T-helper 22 cell (primary cell): ENCODE measurements at places on chromosomes 12 and 14.

- no peak for DNase-seq
These were observed 365.6 kb upstream of the TMPO start for GRCh38 chr12:98149691-98150210.

- no peak for DNase-seq
These were observed 64.2 kb downstream of the CLMN start for GRCh38 chr14:95255487-95255886.

DNA sequence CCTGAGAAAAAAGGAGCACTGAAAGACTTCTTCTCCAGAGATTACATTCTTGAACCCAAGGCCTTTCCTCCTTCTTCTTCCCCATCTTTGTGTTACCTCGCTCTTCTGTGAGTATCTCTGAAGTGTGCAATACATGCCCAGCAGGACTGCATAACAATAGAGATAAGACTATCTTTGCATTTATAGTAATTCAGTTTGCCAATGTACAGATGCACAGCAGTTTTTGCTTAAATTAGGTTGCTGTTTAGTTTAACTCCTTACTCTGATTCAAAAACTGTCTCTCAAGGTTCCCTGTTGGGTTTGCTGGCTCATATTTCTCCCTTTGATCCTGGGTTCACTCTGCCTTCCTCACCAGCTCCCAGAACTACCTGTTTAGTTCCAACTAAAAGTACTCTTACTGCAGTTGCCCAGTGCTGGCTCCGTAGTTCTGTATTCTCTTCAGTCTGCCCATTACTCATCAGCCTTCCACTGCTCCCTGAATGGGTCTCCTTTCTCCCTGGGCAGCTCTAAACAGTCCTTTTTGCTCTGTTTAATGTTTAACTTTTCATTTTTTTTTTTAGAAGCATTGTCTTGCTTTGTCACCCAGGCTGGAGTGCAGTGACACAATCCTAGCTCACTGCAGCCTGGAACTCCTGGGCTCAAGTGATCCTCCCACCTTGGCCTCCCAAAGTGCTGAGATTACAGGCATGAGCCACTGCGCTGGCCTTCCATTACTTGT is 180.6 kb upstream of the CAND1 start:
- no peak for DNase-seq

DNA sequence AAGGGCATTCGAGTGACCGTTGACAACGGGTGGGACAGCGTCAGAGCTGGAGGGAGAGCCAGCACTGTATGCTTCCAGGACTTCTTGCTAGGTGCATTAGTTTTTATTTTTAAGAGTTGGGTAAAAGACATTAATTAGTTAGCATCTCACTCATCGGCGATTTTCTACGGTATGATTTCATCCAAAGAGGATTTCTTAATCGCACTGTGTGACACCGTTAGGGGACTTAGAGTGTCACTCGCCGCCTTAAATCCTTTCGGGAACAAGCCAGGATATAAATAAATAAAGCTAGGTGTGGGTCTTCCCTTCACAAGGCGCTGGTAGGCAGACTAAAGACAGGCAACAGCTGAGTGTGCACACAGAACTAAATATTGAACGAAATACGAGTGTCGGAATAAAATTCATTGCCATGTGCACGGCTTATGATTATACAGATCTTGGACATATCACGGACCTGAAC is 869 bp upstream of the NOVA1 start:
- DNase-seq, result no peak

- DNase-seq, result no peak
These were observed 46.4 kb upstream of the CNOT2 start for GRCh38 chr12:70196811-70197281.

DNA sequence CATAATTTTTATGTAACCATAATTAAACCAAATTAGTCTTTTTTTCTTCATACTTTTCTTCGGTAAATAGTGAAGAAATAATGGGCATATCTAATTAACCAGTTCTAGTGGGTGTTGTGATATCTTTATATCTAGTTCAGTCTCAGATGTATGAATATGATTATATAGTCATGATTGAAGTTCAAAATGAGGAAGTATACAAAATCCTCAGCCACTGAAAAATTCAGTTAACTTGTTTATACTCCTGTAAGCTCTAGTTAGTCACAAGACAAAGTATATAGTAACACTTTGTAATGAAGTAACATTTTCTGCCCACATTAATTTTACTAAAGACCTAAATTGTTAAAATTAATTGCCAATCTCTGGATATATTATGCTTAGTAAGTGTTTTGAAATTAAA is 46.5 kb downstream of the CAND1 start:
- DNase-seq, result no peak

DNA sequence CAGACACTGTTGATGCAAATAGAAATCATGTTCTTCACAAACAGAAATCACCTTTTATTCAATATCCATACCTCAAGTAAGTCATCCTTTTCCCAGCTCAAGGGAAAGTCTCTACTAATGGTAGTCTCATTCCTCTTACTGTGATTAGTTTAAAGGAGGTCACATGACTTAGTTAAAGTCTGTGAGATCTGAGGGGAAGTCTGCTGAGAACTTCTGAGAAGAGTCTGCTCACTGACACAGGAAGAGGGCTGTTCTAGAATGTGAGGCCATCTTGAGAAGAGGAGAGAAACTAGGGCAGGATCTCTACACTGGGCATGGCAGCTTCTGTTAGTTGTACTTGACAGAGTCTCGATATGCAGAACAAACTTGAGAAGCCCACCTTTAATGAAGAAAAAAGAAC is 146.8 kb downstream of the C12orf42 start:
- no peak for DNase-seq

DNA sequence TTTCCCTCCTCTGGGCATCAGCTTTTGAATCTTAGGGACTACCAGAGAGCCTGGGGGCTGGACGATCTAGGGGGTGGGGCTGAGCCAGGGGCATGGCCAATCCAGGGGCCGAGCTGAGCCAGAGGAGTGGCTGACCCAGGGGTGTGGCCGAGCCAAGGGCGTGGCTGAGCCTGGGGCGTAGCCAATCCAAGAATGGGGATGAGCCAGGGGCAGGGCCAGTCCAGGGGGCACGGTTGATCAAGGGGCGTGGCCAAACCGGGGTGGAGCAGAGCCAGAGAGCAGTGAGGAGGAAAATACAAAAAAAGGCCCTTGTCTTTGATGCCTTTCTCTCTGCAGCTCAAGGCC is 219.3 kb upstream of the NOS1 start:
- DNase-seq, result no peak

GRCh38 chr12:109926016-109926415 is 25.9 kb downstream of the TCHP start:
- no peak for DNase-seq

GRCh38 chr12:131895640-131896079 is 1.2 kb downstream of the ULK1 start:
- no peak for DNase-seq

- DNase-seq, result no peak
These were observed 420.7 kb downstream of the DAD1 start for GRCh38 chr14:22168092-22168955.

- DNase-seq, result no peak
These were observed 69.7 kb upstream of the SLC38A2 start for GRCh38 chr12:46442239-46442638.

DNA sequence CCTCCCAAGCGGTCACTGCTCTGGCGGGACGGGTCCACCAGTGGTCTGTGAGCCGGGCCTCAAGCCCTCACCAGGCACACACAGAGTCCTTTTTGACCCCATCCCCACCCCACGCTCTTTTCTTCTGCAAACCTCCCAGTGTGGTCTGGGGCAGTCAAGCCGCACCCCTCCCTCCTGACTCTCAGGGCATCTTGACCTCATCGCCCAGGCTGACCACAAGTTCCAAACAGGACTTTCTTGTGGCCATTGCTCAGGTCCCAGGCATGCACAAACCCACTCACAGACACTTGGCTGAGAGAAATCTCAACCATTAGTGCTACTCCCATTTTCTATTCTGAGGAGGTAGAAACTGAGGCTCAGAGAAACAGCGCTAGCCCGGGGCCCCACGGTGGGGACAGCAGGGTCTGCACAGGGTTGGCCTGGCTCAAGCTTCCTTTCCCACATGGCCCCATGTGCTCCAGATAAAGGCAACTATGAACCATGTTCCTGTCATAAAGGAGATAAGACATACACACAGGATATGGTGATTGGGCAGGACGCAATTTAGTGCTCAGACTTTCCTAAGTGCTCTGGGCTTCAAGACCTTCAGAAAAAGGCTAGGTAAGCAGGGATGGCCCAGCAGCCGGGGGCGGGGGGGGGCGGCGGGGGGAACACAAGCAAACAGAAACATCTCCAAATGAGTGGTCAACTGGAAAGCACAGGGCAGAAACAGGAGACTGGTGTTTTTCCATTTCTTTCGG is 69.6 kb downstream of the ITPK1 start:
- DNase-seq, result no peak

DNA sequence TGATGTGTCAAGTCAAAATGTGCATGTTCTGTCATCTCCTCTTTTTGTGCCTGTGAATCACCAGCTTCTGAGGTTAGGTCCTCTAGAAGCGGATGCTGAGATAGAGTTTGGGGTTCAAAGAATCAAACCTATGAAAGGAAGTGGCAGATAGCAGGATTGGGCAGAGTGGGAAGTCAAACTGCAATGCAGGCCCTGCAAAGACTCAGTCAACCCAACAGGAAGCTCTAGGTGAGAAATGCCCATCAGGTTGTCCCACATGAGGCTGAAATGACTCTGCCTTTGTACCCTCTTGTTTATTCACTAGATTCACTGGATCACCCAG is 4.5 kb upstream of the MIA2 start:
- peak; percentile 23 for DNase-seq

- DNase-seq, result no peak
These were observed 8.6 kb downstream of the GLIPR1 start for GRCh38 chr12:75489187-75489586.

DNA sequence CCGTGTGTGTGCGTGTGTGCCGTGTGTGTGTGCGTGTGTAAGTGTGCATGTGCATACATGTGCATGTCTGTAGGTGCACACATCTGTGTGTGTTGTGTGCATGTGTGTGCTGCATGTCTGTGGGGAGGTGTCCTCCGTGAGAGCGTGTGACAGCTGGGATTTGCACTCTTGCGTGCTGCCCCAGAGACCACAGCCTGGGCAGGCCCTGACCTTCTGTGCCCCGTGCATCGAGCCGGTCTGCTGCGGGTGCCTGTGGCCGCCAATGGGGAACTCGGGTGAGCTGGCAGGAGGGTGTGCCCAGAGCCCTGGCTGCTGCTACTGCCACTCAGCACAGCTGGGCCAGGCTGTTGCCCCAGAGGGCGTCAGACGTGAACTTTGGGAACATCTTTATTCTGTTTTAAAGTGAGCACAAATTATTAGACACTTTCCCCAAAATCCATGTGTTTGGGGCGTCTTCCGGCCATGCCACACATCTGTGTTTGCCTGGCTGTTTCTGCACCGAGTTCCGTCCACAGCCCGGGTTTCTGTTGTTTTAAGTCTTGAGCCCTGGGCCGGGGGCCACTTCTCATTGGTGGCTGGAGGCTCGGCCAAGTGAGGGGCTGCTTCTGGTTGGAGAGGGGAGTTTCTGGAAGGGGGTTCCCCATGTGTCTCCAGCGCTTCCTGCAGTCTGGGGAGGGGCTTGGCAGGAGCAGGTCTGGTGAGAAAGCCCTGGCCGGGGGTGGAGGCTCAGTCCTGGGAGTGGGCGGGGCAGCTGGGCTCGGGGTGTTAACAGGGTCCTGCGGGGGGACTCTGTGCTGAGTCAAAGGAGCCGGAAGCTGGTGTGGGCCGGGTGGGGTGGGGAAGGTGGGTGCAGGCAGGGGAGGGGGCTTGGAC is 7.6 kb downstream of the CEP170B start:
- no peak for DNase-seq

DNA sequence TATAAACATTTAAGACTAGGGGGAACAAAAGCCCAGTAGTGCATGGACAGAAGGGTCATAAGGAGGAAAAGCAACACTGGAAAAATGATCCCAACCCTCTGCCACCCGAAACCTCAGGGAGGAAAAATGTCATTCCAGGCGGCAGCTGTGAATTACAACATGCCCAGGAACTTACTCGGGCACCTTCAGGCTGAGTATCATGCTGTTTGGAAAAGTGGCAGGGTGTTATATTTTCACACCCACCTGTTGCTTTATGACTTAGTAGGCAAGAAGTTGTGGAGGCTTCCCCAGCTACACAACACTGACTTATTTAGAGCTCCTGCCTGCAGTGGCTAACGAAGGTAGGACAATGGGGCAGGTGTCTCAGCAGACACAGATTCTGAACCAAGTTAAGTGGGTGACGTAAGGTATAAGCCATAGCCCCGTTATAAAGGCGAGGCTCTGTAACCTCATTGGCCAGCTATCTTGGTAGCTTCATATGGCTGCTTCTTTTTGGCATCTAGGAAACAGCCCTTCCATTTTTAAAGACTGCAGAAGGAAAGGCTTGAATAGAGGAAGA is 96.1 kb upstream of the IFNG-AS1 start:
- no peak for DNase-seq

- DNase-seq, result no peak
These were observed 29.5 kb downstream of the TSPAN8 start for GRCh38 chr12:71128191-71128788.

DNA sequence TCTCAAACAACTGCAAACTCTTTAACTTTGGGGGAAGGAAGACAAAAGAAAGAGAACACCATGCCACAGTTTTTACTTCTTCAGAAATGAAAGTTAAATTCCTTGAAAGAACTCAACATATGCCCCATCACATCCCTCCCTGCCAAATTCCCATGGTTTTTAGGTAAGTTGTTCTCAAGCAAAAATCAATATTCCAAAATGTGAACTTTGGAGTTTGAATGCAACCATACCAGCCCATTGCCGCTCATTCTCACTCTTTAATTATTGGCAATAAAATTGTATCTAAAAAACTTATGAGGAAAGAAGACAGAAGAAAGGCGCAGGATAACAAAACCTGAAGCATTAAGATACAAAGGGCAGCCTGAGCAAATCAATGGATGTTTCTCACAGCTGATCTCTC is 31.8 kb upstream of the CEP83 start:
- DNase-seq, result no peak

- DNase-seq, result no peak
These were observed 27.4 kb downstream of the PCNX1 start for GRCh38 chr14:70934502-70935134.

GRCh38 chr14:105890474-105891220 is 364.3 kb downstream of the TMEM121 start:
- no peak for DNase-seq

DNA sequence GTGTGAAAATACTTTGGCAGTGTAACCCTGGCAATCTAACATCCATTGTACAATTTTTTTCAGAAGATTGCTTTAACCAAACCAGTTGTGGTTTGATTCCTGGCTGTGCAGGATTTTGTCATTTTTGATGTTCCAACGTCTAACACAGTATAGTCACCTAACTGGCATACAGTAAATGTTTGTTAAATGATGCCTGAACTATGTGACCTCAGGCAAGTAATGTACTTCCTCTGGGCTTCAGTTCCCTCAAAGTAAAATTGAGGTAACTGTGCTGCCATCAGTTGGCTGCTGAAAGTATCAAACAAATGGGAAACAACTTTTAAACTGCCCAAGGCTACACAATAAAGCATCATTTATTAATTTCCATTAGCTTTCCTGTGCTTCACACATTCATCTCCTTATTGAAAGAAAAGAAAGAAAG is 4.3 kb downstream of the TM7SF3 start:
- DNase-seq, result no peak
